ENCODE measurements at places on chromosomes 3 and 15. TPM values are rescaled to one million over a fixed set of nuclear protein-coding genes. Genes with fewer than 3 reads are reported as not detected.

The CCDC50 gene
- total RNA-seq = 2.0 TPM

The CFAP20DC gene
- total RNA-seq = 1.2 TPM

The TM4SF4 gene
- not detected for total RNA-seq

The CNTN4 gene
- total RNA-seq = not detected

The PCOLCE2 gene
- total RNA-seq = not detected

The MCTP2 gene
- total RNA-seq = 17.8 TPM
